ENCODE measurements at places on chromosomes 5 and 9.

GRCh38 chr5:174877987-174878386, 153.6 kb downstream of the MSX2 start:
- no peak for DNase-seq

DNA sequence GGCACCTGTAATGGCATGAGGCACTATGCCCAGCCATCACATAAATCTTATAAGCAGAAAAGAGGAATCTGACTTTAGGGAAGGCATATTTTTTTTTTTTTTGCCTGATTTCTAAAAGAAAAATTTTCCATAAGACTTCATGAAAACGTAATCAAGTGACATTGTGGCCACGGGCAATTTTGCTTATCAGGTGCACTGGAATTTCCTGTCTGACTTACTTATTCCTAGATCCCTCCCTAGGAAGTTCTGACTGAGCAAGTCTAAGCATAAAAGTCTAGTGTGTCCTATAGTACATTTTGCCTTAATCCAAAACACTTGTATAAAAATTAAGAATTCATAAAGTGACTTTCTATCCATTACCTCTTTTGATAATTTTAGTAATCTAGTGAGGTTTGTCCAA, 12.5 kb downstream of the C5orf46 start:
- DNase-seq = no peak

GRCh38 chr5:173451651-173452050, 123.4 kb upstream of the STC2 start:
- no peak for DNase-seq

GRCh38 chr9:119240546-119240945, 128.7 kb downstream of the BRINP1 start:
- DNase-seq = no peak

DNA sequence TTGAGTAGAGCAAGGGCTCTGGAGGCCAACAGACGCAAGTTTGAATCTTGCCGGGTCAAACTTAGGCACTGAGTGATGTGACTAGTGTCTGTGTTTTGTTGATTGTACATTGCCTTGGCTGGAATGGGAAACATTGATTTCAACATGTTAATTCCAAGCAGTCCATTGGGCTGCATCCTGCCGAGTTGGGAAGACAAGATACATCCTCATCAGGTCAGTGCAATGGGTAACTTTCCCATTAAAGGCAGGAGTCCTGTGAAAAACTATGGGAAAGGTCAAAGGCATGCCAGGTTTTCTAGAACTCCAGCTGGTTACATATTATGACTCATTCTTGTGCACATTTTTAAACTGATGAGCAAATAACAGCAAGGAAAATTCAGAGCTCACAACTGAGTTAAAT, 126.5 kb upstream of the ABCA1 start:
- no peak for DNase-seq

DNA sequence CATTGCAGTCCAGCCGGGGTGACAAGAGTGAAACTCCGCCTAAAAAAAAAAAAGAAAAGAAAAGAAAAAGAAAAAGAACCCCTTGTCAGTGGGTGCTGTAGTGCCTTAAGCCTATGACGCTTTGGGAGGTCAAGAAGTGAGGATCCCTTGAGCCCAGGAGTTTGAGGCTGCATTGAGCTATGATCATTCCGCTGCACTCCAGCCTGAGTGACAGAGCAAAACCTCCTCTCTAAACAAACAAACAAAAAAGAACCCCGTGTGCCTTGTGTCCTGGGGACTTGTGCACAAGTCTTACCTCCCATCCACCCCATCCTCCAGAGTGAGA, 33.5 kb upstream of the STXBP1 start:
- no peak for DNase-seq

DNA sequence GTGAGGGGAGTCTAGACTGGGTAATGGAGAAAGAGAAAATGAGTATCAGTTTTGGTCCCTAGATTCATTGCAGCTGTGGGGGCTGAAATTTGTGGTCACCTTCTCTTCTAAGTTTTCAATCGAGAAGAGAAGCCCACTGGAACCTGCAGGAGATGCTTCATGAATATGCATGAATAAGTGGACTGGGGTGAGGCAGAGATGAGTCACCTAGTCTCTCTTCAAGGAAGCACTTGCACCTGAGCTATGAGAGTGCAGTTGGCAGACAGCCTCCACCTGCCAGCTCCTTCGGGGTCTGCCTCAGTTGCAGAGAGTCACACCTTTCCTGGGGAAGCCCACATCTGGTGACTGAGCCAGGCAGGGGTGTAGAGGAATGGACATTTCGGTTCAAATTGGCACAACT, 69.1 kb downstream of the ZNF366 start:
- DNase-seq = no peak

DNA sequence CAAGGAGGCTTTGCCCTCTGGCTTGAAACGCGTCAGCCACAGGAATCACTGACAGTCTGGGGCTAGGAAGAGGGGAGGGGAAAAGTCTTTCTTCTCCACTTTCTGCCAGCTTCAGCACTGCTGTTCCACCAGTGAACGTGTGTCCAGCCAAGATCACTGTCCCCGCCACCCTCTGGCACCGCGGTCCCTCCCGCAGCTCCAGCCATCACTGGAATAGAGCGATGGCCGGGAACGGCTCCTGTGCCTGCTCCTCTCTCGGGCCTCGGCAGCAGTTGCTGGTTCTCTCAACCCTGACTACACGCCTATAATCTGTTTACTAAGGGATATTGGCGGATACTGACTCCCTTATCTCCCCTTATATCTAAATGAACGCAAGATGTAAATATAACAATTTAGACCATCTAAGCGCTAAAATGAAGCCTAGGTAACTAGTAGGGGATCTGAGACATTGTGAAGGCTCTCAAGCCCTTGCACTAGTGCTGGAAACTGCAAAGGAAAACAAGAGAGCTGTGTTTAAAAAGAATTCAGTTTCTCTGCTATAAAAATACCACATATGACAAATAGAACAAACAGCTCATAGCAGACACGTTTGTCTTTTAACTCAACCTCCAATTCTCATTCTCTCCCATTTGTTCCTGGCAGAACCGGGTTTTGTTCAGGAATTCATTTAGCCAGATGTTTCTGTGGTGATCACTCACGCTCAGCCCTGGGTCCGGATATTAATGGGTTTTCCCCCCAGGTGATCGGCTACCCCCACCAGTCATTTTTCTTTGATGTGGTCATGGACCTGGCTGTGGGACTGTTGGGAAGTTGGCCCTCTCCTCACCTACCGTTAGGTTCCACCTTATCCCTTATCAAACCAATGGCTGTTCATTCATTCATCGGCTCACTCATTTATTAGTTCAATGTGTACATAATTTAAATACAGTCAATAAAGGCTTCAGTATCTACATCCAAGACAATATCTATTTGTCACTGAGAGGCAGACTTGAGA, 149.8 kb downstream of the MED10 start:
- DNase-seq = no peak

DNA sequence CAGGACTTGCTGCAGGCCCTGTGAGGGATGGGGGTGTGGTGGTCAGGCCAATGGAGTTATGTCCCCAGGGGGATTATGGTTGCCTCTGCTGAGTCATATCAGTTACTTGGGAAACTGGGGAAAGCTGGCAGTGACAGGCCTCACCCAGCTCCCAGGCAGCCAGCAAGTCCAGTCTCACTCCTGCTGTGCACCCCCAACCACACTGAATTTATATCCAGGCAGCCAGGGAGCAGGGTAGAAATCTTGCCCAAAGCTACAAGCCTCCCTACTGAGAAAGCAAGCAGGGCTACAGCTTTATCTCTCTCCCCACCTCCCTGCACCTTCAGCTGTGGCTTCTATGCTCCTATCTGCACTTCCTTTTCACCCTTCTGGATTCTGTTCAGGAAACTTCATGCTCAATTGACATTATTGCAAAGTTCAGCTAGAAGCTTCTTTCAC, 2076.0 kb upstream of the CDH9 start:
- DNase-seq = no peak

DNA sequence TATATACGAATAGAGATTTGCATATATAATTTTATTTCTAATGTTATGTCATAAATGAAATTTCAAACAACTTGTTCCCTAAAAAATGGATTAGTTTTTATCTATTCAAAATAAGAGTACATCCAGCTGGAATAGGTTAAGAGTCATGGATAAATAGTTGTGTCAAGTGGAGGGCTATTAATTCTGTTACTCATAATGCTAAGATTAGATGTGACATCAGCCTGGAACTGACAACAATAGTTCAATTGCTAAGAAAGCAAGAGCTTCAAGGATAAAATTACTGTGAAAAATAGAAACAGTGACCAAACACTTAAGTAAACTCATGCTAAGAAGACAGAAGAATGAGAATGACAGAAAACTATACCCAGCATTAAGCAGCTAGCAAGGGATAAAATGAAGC, 92.2 kb upstream of the CDH9 start:
- no peak for DNase-seq

DNA sequence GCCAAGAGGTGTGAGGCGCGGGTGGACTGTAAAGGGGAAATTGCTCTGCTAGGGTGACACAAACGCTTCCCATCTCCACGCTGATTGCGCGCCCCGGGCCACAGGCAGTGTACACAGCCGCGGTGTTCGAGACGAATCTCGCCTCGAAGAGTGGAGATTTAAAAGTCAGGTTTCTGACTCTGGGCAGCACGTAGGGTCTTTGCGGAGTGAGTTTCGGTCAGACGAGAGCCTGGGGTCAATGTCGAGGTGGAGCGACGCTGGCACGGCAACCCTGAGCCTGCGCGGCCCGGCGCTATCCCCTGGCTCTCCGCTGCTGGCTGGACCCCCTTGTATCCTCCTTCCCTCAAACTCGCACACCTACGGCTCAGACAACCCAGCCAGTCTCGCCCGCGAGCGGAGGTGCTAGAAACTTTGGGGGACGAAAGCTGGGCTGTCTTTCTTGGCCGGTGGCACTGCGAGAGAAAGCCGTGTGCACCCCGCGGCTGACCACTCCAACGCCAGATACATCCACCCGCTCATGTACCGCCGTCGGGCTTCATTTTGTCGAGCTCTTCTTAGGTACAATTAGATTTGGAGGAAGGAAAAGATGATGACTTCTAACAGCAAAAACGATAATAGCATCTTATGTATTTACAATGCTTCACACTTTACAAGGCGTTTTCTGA, 5.4 kb upstream of the FOXB2 start:
- no peak for DNase-seq

- DNase-seq = no peak
Observed at GRCh38 chr5:68771732-68772131, 322.1 kb upstream of the SLC30A5 start.

GRCh38 chr5:71621741-71622140, 34.6 kb downstream of the MCCC2 start:
- no peak for DNase-seq

DNA sequence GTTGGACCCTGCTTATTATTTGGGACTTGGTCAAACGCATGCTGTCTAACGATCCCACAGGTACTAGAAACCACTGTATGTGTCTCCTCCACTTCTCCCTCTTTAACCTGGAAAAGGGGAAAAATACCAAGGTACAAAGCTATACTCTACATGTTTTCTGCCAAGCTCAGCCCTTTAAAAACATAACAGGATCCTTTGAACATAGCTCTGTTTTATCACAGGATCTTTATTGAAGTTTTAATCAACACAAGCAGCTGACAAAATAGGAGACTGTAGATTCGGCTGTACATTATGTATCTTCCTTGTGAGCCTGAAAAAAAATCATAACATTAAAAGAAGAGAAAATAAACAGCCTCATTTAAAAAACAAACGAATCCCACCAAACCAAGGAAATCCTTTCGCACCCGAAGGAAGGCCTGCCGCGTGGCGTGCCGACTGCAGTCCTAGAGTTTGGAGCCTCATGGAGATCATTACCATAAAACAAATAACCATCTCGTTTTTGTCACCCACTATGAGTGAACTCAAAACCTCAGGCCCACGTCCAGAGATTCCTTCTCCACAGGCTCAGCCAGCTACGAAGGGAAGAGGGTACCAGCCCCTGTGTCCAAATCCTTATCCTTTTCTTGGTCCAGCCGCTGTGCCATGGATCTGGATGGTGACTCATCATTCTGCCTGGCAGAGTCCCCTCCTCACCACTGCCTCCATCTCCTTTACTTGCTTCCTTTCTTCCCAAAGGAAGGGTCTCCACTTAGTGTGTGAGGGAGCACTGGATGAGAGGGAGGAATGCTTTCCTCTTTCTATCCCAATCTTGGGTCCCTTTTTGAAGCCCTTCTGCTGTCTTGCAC, 651.1 kb downstream of the CCDC171 start:
- no peak for DNase-seq

GRCh38 chr5:176608142-176608705, 1.7 kb downstream of the GPRIN1 start:
- no peak for DNase-seq

DNA sequence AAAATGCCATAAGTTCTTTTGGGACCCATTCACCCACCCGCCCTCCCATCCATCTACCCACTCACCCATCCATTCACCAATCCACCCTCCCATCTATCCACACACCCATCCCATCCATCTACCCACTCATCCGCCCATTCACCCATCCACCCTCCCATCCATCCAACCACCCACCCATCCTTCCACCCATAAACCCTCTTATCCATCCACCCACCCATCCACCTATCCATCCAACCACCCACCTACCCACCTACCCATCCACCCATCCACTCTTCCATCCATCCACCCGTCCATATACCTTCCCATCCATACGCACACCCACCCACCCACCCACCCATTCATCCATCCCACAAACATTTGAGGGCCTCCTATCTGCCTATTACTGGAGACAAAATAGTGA, 43.3 kb downstream of the MSX2 start:
- DNase-seq = no peak

- DNase-seq = no peak
Observed at GRCh38 chr5:32090026-32090754, 83.9 kb downstream of the GOLPH3 start.

DNA sequence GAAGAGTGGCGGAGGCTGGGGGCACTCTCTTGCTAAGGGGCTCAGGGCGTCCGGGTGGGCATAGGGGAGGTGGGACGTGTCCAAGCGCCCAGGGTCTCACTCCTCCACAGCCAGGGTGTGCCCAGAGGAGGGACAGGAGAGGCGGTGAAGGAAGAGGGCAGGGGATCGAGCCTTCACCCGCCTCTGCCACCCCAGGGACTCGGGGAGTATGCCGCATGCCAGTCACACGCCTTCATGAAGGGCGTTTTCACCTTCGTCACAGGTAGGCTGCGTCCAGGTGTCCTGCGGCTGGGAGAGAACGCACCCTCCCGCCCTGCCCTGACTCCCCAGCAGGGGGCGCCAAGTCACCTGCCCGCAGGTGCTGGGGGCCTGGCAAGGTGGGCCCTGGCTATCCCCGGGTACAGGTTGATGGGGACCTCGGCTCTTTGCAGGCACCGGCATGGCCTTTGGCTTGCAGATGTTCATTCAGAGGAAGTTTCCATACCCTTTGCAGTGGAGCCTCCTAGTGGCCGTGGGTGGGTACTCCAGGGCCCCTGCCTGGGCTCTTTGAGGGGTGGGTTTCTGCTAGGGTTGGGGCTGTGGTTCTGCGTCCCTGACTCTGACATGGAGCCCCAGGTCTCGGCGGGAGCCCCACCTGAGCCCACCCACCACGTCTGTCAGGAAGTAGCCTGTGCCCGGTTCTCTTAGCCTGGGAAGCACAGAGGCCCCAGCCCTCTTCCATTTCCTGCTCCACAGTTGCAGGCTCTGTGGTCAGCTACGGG, 552 bp downstream of the TMEM141 start:
- DNase-seq = peak; percentile 45

GRCh38 chr5:139711067-139711905, 63.1 kb downstream of the CXXC5 start:
- no peak for DNase-seq
